ENCODE measurements at places on chromosomes 16 and 17.
A peak's percentile ranks its signal among the peaks of the same experiment; 100 is the strongest.

- DNase-seq = no peak
These were observed 164.4 kb upstream of the CIBAR2 start for GRCh38 chr16:85276721-85277120.

GRCh38 chr17:77061669-77062068 is 79.1 kb upstream of the SEC14L1 start:
- DNase-seq = no peak

DNA sequence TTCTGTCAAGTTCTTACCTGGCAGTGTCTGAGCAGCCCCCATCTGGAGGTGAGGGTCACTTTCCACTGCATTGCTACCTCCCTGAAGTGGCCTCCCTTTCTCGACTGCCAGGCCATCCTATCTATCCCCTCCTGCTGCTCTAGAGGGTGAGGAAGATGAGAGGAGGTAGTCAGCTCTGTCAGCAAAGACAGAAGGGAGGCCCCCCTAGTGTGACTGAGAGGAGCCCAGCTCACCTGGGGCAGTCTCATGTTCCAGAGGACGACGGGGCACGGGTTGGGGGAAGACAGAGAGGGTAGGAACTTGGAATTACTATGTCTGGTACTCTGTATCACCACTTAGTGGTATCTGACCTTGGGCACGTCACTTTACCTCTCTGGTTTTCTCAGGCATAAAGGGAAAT is 22.0 kb downstream of the MYO19 start:
- DNase-seq = no peak

GRCh38 chr17:48639136-48639535 is 13.0 kb upstream of the HOXB9 start:
- no peak for DNase-seq

- no peak for DNase-seq
These were observed 14.7 kb upstream of the USP31 start for GRCh38 chr16:23163921-23164320.

- DNase-seq = no peak
These were observed 27.6 kb upstream of the PRM1 start for GRCh38 chr16:11308493-11309283.

- DNase-seq = no peak
These were observed 47.5 kb downstream of the USP22 start for GRCh38 chr17:20995164-20995872.

GRCh38 chr17:46875849-46876352 is 24.5 kb downstream of the WNT9B start:
- no peak for DNase-seq

- no peak for DNase-seq
These were observed 13.0 kb upstream of the SCIMP start for GRCh38 chr17:5247621-5248020.

DNA sequence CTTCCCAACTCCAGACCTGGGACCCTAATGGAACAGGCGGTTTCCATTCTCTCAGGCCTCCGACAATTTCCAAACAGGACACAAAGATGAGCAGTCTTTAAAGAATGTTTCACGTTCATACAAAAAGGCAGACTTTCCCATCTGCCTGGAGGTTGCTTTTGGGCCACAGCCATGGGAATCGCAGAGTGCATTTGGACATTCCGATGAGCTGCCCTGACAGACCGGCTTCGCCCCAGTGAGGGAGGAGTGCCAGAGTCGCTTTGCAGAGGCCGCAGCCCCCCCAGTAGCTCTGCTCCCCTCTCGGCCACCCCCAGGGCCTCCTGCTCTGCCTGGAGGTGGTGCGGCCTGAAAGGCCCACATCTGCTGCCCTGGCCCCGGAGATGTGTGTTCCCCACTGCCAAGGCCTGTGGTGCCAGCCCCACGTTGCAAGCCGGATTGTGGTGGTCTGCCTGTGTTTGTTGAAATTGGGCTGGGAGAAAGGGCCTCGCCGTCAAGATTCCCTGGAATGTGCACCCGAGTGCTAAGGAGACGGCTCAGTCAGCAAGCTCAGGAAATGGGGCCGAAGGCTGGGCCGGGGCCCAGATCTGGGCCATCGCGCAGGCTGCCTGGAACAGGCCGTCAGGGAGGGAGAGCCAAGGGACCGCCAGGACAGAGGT is 89.8 kb downstream of the C16orf95 start:
- DNase-seq = peak; percentile 90

GRCh38 chr16:46918905-46919792 is 35.0 kb downstream of the GPT2 start:
- DNase-seq = no peak
